ENCODE measurements at places on chromosomes 3 and 15.

GRCh38 chr3:24506966-24507775 is 12.5 kb upstream of the THRB start:
- DNase-seq = no peak

DNA sequence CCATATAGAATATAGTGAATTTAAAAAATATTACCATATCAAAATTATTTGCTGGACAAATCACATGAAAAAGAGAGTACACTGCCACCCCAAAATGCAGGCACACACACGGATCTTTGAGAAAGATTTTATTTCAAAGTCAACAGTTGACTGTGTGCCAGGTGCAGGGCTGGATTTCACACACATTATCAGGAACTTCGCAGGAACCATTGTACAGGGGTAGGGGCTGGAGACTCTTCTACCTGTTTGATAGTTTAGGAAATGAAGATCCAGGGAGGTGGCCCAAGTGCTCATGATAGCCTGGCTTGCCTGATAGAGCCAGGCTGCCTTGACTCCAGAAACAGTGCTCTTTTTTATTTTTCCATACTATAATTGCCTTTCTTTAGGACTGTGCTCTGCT is 54.2 kb downstream of the IL1RAP start:
- DNase-seq = no peak

- DNase-seq = no peak
Measured at GRCh38 chr3:178480274-178480673, 56.0 kb upstream of the KCNMB2 start.

DNA sequence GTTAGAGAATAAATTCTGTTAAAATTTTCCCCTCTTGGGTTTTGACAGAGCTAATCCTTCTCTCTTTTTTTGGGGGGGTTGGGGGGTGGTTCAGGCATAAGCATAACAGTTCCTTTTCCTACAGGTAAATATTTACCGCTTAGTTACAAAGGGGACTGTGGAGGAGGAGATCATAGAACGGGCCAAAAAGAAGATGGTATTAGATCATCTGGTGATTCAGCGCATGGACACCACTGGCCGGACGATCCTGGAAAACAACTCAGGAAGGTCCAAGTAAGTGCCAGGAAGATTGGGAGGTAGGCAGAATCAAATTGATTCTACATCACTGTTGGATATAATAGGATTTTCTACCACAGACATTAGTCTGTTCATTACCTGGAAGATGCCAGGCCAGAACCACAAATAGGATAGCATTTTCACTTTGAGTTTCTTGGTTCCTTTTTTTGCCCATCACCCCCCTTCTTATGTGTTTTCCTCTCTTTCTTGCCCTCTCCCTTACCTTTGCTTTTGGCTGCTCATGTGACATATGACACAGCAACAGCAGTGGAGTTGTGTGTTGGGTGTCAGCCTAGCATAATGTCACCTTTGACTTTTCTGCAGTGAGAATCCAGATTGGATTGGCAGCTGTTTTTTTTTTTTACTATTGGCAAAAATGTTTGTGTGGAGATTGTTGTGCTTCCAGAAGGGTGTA is 79.0 kb downstream of the CHD2 start:
- no peak for DNase-seq

DNA sequence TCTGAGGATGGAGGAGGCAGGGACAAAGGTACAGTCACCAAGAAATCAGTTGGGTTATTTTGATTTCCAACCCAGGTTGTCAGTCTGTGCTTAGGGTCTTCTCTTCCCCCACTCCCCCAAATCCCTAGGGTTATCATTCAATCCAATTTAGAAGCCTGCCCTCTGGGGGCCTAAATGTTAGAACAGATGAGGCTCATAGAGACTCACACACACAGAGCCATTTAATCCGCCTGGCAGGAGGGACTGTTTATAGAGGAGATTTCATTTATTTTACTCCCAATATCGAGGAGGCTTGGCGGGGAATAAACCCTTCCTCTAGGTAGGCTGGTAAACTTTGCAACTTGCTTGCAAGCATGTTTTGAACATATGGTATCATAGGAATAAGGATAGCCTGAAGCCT is 52.8 kb downstream of the RHCG start:
- no peak for DNase-seq

GRCh38 chr3:169771497-169772304 is 1.5 kb upstream of the MYNN start:
- DNase-seq = peak; percentile 89

DNA sequence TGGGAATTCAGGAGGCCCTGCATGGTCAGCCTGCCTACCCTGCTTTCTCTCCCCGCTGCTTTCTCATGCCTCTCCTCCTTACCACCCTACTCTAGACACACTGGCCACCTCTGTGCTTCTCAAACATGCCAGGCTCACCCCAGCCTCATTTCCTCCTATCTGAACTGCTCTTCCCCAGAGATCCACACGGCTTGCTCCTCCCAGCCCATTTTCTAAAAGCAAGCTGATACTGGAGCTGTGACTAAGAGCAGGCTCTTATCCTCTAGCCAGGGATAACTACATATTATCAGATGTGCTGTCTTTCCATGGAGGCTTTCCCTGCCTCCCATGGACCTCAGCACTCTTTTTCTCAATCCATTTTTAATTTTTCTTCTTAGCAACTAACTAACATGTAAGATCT is 85.9 kb downstream of the BOC start:
- no peak for DNase-seq

All from ELF-1 (cell line).